ENCODE measurements at places on chromosomes 3 and 15.

GRCh38 chr3:145678401-145678800, 482.6 kb downstream of the PLOD2 start:
- no peak for DNase-seq

GRCh38 chr15:58274885-58275284, 136.7 kb downstream of the AQP9 start:
- no peak for DNase-seq

DNA sequence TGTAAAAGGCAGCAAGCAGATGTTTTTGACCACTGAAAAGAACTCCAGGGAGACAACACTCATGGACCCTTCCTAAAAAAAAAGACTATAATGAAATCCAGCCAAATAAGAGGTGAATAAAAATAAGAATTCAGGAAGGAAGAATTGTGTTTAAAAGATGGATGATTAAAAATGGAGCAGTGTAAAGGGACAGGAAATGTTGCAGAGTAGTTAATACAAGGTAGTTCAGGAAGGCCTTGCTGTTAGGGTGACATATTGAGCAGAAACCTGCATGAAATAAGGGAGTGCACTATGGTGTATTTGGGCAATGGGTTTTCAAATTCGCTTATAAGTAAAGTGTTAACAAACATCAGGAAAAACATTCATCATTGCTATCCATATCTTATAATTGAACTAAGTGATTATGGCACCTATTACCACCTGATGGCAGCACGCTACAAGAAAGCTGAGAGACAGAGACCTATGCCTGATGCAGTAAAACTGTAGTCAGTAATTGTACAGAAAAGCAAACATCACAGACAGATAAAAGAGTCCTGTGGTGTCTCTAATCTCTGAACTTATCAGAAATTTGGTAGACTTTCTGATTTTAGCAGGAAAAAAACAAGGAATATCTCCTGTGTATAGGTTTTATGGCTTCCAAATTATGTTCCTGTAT, 5.8 kb upstream of the DBR1 start:
- DNase-seq, result no peak

- no peak for DNase-seq
Observed at GRCh38 chr15:65275104-65275727, 11.5 kb downstream of the PARP16 start.

DNA sequence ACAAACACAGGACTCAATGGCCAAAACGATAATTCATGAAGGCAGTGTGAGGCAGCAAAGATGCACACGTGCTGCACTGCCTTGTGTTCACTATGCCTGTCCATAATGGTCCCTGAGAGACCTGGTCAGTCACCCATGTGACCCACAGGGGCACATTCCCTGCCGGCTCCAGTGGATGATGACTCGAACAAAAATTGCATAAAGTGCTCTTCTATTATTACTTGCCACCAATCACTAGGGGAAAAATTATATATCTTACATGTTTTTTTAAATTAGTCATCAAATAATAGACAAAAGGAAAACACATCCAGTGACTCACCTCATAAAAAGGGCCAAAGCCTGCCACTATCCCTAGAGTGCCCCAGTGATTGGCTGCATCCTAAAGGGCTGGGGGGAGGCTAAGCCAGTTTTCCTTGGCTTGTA, 47.5 kb downstream of the UBP1 start:
- DNase-seq, result no peak

GRCh38 chr3:122940628-122941086, 86.9 kb downstream of the SEMA5B start:
- no peak for DNase-seq

DNA sequence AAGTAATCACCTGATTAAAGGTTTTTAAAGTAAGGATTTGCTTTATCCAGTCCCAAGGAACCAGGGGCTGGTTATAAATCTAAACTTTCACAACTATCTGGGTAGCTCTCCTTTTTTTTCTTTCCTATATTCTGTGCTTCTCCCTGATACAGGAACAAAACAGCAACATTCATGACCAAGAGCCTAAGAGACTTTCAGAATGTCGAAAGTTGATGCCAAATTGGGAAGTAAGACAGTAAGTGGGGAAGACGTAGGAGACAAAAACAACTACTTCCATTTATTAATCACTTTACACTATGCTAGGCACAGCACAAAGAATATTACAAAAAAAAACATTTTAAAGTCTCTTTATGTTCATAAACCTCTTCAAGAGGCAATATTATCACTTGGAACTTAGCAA, 211.6 kb downstream of the MAGI1 start:
- DNase-seq, result no peak

GRCh38 chr3:194503081-194503531, 16.3 kb upstream of the ATP13A3 start:
- no peak for DNase-seq

GRCh38 chr15:101450403-101451265, 38.9 kb downstream of the PCSK6 start:
- DNase-seq, result no peak

GRCh38 chr15:82533801-82534200, 6.5 kb downstream of the RPS17 start:
- DNase-seq, result no peak

GRCh38 chr15:40332113-40332781, 8.5 kb downstream of the CCDC9B start:
- no peak for DNase-seq

GRCh38 chr15:95281470-95281869, 1049.0 kb upstream of the NR2F2 start:
- DNase-seq, result no peak

DNA sequence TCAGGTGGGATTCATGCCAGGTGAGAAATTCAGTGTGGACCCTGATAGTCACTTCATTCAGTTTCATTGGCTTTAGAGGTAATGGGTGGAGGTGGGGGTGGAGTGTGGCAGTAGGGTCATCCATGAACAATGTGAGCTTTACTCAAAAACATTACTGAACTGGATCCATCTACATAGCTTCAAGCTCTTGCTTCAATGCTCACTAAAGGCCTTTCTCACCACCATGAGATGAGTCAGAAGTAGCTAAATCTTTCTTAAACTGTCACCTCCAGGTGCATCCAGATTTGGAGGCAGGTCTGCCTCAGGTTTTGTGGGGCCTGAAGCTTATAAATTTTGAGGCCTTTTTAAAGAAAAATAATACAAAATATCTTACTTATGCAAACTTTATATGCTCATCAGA, 363.6 kb downstream of the CHST2 start:
- no peak for DNase-seq

DNA sequence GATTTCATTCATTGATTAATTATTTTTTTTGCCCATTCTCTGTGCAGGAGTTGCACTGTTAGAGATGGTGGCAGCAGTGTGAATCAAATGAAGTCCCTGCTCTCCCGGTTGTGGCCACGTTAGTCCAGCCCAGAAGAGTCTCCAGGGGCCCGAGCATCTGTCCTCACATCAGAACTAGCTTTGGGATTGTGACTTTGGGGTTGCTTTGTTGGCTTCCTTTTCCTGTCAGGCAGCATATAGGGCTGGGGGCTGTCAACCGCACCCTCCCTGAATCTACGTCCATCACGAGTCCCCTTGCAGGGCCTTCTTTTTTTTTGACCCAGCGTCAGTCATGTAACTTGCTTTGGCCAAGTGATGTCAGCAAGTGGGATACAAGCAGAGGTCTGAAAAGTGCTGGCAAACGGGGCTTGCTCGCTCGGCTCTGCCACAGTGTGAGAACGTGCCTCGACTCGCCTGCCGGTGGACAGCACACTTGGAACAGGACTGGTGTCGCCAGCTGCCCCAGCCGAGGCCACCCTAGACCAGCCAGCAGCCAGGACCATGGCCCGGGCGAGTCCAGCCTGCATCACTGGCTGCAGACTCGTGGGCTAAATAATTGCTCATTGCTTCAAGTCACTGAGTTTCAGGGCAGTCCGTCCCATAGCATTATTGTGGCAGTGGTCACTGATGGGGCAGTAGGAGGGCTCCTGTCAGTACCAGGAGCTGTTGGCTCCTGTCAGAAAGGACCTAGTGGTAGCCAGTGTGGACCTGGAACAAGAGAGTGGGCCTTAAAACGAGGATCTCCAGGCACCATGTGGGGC, 151.6 kb upstream of the MEF2A start:
- DNase-seq, result no peak

GRCh38 chr3:153970047-153970446, 151.1 kb upstream of the ARHGEF26 start:
- no peak for DNase-seq

DNA sequence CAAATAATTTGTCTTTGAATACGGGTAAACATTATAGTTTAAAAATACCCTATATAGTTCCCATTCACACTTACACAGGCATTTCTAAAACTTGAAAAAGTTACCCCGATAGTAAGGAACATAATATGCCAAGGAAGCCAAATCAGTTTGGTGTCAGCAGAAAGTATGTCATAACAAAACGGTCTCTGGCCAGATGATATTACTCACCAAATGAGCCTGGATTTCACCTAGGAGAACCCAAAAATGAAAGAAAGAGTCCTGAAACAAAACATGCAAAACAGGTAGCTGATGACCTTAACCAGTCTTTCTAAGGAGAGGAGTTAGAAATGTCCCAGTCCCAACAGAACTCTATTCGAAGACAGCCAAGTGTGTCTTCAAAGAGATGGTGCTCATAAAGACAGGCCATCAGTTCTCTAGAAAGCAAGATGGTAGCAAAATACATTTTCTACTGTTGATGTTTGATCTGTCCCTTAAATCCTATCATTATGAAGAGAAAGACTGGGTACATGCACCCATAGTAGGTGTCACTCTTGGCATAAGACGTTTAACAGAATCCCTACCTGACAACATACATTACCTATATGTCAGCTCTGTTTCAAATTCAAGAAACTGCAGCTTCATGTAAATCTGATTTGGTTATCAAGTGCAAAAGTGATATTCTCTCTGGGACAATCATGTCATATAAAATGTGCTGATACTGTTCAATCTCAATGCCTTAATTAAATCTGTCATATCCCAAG, 942.5 kb downstream of the ROBO1 start:
- DNase-seq, result no peak

GRCh38 chr3:38816026-38816425, at the start of gene SCN10A:
Gene SCN10A (minus strand): TSS chr3:38816217. CDS start chr3:38794010, 22,207 bp downstream.
- no peak for DNase-seq

- DNase-seq, result no peak
Observed at GRCh38 chr3:151553888-151554287, 93.0 kb upstream of the IGSF10 start.

DNA sequence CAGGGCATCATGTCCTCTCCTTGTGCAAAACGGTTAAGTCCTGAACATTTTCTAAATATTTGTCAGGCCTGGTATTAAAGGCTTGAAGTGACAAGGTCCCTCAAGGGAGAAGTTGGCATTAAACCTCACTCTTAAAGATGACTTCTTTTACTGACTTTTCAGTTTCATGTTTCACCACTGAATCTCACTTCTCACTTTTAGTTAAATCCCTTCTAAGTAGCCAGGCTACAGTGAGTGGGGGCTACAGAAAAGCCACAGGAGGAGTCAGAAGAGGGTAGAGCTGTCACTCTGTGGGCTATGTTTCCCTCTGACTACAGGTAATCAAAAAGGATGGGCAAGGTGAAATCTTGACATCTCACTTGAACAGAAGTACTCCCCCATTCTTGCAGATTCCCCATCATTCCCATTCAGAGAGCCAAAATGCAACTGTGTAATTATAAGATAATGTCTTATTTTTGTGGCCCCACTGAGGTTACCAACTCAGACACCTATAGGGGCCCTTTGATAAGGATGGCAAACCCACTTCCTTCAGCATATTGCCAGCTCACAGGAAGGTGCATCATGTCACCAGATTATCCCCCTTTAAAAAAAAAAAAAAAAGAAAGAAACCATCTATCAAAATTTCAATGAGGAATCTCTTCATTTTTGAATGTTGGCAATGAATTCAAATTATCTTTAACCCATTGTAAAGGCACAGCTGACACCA, 790.1 kb upstream of the CFAP20DC start:
- DNase-seq, result no peak

DNA sequence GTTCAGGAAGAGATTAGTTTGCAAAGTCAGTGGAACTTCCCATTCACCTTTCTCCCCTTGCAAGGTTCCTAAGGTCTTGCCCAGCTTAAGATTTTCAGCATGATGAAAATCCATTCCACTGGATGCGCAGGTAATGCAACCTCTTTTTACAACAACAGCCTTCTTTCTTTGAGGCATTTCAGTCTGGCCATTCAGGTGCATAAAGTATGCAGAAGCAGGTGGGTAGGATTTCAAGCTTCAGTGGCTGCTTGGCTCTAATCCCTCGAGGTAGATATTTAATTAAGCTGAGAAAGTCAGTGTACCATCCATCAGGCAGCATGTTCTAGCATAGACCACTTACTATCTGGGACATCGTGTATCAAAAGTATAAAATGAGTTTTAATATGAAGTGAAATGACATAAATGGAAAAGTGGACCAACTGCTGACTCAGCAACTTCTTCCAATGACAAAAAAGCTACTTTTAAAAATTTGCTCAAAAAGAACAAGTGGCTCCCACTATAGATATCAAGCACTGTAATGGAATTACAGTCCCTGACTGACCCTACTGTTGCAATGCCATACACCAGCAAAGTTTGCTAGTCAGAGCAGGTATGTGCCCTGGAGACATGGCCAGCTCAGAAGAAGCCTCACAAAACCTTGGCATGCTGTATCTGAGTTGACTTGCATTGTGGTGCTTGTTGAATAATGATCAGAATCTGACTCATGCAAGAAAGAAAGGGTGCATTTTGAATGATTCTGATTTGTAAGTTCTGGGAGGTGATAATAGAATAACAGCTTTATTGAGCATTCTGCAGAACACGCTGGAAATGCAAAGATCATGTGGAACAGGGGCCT, 459.9 kb upstream of the MCTP2 start:
- DNase-seq, result no peak

DNA sequence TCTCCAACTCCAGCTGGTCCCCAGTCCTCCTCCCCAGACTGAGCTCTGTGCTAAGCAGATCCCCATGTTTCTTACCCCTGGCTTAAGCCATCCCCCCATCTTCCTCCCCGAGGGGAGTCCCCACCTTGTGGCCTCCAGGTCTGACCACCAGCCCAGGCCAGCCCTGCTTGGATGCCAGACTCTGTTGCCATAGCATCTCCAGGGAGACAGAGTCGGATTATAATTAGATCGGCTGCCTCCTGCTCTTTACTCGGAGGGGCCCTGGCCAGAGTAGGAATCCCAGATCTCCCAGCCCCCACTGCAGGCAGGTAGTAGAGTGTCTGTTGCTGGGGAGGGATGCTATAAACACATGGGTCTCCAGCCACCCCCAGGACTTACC, 2.4 kb downstream of the KLHDC8B start:
- no peak for DNase-seq

GRCh38 chr3:44905446-44906157, 31.2 kb downstream of the TGM4 start:
- no peak for DNase-seq

- no peak for DNase-seq
Observed at GRCh38 chr3:56890448-56891091, 88.8 kb upstream of the ARHGEF3 start.

GRCh38 chr15:85474700-85475316, 94.4 kb downstream of the AKAP13 start:
- DNase-seq, result no peak

GRCh38 chr3:27559835-27560234, 75.7 kb upstream of the SLC4A7 start:
- no peak for DNase-seq

- no peak for DNase-seq
Observed at GRCh38 chr3:58155838-58156237, 54.9 kb downstream of the DNASE1L3 start.

GRCh38 chr3:38349684-38350359, 3.2 kb downstream of the XYLB start:
- DNase-seq, result no peak
